ENCODE measurements at places on chromosomes 11 and 22. TPM values are rescaled to one million over a fixed set of nuclear protein-coding genes. Genes with fewer than 3 reads are reported as not detected.

Gene PATZ1
- 7.2 TPM for total RNA-seq

Gene COMMD9
- 74.5 TPM for total RNA-seq

Gene OR6T1
- total RNA-seq = not detected

Gene FXYD6
- total RNA-seq = 12.8 TPM

Gene CD6
- total RNA-seq = not detected

Gene MUC5AC
- not detected for total RNA-seq

Gene MMP11
- total RNA-seq = 1.4 TPM

Gene DPP3
- 66.7 TPM for total RNA-seq

Data from H4 (cell line).